Left renal cortex interstitium (tissue), 4 donors: ENCODE measurements at places on chromosomes 5 and 9. TPM values are rescaled to one million over a fixed set of nuclear protein-coding genes. Genes with fewer than 3 reads are reported as not detected.

Gene ZNF367
- 9.0 TPM for polyA plus RNA-seq

Gene MAST4
- polyA plus RNA-seq = 13.5 TPM

Gene MRPS2
- polyA plus RNA-seq = 62.1 TPM

Gene MAPK9
- 37.5 TPM for polyA plus RNA-seq

Gene CSF2
- not detected for polyA plus RNA-seq

Gene HSD17B3
- polyA plus RNA-seq = 1.2 TPM

Gene NRG2
- polyA plus RNA-seq = 1.4 TPM

Gene ABL1
- 75.8 TPM for polyA plus RNA-seq

Gene TMEM215
- 0.24 TPM for polyA plus RNA-seq

Gene CXCL14
- 24.9 TPM for polyA plus RNA-seq

Gene CER1
- polyA plus RNA-seq = 2.3 TPM

Gene FOXD4L5
- polyA plus RNA-seq = 0.16 TPM

Gene SPINK1
- polyA plus RNA-seq = 59.5 TPM

Gene UGT3A2
- 11.8 TPM for polyA plus RNA-seq

Gene NEURL1B
- polyA plus RNA-seq = 16.8 TPM
